ENCODE measurements at places on chromosomes 5 and 9.
A peak's percentile ranks its signal among the peaks of the same experiment; 100 is the strongest.

DNA sequence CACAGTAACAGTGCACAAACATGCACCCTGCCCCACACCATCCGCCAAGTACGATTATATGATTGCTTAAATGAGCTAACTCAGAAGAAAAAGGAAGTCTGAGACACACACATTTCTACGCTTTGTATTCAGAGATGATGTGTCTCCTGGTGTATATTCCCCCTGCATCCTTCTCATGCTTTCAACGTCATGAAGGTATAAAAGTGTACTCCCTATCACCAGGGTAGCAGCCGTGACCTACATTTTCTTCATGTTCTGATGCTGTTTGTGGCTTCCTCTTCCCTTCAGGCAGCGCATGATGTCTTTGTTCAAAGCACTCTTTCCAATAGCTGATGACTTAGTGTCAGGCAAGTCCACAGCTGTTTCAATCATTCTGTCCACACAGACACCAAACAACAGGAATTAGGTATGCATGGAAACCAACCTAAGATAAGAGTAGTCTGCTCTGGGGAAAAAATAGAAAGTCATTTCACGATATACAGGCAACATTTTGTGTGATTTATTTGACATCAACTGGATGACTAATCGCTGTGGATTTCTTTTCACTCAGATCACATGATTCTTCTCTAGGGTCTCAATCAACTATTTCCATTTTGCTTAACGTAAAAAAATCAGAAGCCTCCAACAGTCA lies 269.4 kb upstream of the PTGER4 start:
- peak; percentile 88 for DNase-seq

DNA sequence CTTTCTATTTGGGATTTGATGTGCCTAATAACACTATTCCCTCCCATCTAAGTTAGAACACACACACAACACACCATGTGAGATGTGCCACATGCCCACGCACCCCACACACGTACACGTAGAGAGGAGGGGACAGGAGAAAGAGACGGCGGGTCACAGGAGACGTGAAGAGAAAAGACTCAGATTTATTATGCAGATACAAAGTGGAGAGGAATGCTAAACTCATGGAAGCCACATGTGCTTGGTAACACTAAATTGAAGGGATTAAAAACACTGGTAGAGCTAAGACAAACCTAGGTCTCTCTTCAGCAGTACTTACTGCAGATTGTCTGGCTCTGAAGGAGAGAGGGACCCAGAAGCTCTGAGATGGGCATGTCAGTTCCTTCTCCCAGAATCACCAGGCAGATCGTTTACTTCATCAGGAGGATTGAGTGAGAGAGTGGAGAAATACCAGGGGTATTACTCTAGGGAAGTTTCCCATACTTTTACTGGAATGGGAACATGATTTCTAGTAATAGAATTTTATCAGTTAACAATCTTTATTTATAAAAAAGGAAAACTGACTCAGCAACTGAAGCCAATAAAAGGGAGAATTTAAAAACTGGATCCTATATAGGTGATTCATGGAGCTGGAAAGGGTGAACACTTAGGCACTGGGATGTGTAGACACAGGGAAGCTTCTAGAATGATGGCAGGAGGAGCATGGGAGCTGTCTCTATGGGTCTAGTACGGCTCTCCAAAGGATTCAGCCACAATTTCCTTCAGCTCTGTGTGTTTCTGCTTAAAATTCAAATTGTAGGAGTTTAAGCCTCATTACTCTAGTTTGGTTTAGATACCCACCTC lies 139.4 kb downstream of the MACIR start:
- DNase-seq: no peak

DNA sequence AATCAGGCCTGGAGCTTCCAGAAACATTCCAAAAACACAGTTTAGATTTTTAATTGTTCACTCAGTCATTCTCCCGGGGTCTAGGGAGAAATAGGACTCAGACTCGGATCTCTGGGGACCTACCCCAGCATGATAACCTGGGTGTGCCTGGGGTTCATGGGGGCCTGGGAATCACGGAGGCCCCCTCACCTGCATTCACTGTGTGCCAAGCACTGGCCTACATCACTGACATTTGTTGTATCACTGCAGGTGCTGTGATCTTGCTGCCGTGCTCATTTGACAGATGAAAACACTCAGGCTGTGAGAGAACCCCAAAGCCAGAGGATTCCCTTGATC lies 22.8 kb upstream of the ZBTB43 start:
- DNase-seq: no peak

- no peak for DNase-seq
Measured at GRCh38 chr5:1746371-1747078, 53.1 kb downstream of the MRPL36 start.

DNA sequence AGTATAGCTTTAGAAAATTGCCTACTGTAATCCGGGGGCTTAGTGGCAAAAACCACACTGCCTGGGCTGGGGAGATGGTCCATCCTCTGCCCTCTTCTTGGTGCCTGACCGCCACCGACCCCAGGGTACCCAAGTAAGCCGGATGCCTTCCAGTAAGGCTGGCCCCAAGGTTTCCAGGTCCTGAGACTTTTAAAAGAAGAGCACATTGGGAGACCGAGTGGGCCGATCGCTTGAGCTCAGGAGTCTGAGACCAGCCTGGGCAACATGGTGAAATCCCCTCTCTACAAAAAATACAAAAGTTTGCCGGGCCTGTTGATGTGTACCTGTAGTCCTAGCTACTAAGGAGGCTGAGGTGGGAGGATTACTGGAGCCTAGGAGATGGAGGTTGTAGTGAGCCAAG lies 406.7 kb upstream of the IRX4 start:
- no peak for DNase-seq
